Activated B cell treated with CpG ODN at 0.5 μM for 24 hours (primary cell): ENCODE measurements at places on chromosomes 12 and 14.

DNA sequence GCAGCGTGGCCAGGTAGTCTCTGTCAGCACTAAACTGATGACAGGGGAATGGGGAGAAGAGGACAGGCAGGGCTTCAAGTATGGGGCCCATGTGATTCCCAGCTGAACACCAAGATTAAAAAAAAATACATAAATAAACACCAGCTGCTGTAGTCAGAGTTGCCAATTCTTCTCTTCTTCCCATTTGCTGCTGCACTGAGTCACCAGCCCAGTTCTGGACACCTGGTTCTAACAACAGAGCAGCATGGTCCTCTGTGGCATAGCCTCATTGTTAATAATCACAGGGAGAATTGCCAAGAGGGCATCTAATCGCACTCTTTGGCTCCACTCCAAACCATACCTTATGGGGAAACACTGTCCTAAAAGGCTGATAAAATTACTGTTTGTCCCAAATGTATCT, 15.1 kb downstream of the PPM1H start:
- DNase-seq: no peak
- no peak overlapping the region for H3K27ac ChIP-seq
- H3K27me3 ChIP-seq: peaks cover 3% of the 10 kb centered on the region
- no peaks in the 10 kb centered on the region for H3K4me1 ChIP-seq

DNA sequence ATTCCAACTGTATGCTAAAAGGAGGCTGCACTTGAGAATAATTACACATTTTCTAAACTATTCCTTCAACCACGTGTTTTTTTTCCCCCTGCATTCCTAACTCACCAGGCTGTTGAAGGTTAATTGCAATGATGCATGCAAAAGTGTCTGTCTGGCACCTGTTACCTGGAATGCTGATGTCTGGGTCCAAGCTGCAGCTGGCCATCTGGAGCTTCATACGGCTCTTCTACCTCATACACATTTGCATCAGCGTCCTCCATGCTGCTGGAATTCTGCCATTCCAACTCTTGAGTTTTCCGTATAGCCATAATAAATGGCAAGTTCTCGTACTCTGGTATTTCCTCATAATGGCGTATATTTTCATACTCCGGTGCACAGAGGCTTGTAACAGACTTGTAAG, 8.6 kb downstream of the FGD6 start:
- no peaks in the 10 kb centered on the region for H3K27me3 ChIP-seq
- peaks cover 16% of the 10 kb centered on the region for H3K4me1 ChIP-seq
- no peak overlapping the region for H3K4me3 ChIP-seq
- H3K36me3 ChIP-seq: no peaks in the 10 kb centered on the region
- no peak overlapping the region for H3K27ac ChIP-seq

- H3K27me3 ChIP-seq: no peaks in the 10 kb centered on the region
- no peaks in the 10 kb centered on the region for H3K4me1 ChIP-seq
- no peaks in the 10 kb centered on the region for H3K36me3 ChIP-seq
- H3K4me3 ChIP-seq: no peak overlapping the region
- DNase-seq: no peak
These were observed 15.2 kb upstream of the CLIP1 start for GRCh38 chr12:122437656-122438121.

GRCh38 chr12:132551641-132552031, 58.7 kb downstream of the LRCOL1 start:
- H3K36me3 ChIP-seq: peaks cover 12% of the 10 kb centered on the region
- no peak overlapping the region for H3K27ac ChIP-seq
- H3K27me3 ChIP-seq: no peaks in the 10 kb centered on the region
- H3K4me1 ChIP-seq: no peaks in the 10 kb centered on the region
- DNase-seq: no peak

GRCh38 chr14:96442355-96442754, 50.4 kb downstream of the AK7 start:
- no peak for DNase-seq
- H3K4me3 ChIP-seq: no peak overlapping the region
- H3K27me3 ChIP-seq: peaks cover 2% of the 10 kb centered on the region
- H3K4me1 ChIP-seq: no peaks in the 10 kb centered on the region
- no peak overlapping the region for H3K27ac ChIP-seq

DNA sequence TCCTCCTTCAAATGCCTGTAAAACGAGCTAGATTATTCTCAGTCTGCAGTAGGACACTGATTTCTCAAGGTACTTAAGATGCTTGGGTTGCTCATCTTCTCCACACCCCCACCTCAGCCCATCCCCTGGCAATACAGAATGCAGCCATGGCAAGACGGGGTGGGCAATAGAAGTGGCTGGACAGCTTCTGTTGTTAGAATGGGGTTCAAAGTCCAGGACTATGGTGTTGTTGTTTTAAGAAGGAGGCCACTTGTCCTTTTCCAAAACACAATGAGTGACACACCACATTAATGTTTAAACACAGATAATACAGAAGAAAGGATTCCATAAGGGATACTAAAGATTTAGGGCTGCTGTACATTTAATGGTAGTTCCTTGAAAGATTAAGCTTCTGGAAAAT, 188.9 kb upstream of the BCL2L14 start:
- no peak overlapping the region for H3K27ac ChIP-seq
- peaks cover 25% of the 10 kb centered on the region for H3K4me1 ChIP-seq
- H3K36me3 ChIP-seq: peaks cover 85% of the 10 kb centered on the region
- no peak for DNase-seq

DNA sequence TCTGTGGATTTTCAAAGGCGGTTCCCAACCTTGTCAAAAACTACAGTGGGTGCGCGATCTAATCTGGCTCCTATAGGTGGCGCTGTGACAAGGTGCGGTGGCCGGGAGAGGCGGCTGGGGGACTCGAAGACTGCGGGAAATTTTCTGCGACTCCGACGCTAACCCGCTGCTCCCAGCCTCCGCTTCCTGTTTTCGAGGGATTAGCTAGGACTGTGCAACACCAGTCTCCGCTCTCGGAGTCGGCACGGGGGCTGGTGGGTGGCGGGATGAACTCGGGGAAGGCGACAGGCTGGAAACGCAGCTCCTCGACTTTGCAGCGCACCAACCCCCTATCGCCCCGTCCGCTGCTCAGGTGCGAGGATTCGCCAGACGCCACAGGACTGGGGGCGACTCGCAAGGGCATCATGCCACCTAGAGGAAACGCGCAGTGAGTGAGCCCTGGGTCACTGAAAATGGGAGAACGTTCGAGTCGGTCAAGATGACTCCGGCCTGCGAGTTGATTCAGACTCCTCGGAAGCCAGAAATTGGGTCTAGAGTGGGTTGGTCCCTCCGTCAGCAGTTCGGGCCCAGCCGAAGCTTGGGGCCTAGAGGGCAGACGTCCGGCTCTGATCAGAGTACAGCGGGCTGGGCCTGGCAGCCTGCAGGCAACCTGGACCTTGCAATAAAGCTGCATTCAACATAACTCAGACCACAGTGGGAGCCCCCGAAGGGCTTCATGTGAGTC, 5.5 kb upstream of the PAX9 start:
- H3K27ac ChIP-seq: no peak overlapping the region
- H3K4me3 ChIP-seq: no peak overlapping the region
- H3K36me3 ChIP-seq: no peaks in the 10 kb centered on the region
- no peak for DNase-seq

GRCh38 chr14:59576332-59577294, at the start of gene CCDC175:
CCDC175 (minus strand) TSS chr14:59576812; CDS start chr14:59576775, 37 bp downstream.
- peaks cover 8% of the 10 kb centered on the region for H3K4me1 ChIP-seq
- H3K27ac ChIP-seq: no peak within 1 kb of the TSS
- peak; percentile 68 for DNase-seq
- peak within 1 kb of the TSS; percentile 70 for H3K4me3 ChIP-seq
- peaks cover 11% of the 10 kb centered on the region for H3K27me3 ChIP-seq
- no peaks in the 10 kb centered on the region for H3K36me3 ChIP-seq

GRCh38 chr12:115491511-115492250, 785.8 kb downstream of the MED13L start:
- H3K27ac ChIP-seq: no peak overlapping the region
- H3K4me3 ChIP-seq: no peak overlapping the region
- no peak for DNase-seq
- no peaks in the 10 kb centered on the region for H3K36me3 ChIP-seq
- no peaks in the 10 kb centered on the region for H3K4me1 ChIP-seq

- no peaks in the 10 kb centered on the region for H3K4me1 ChIP-seq
- H3K27me3 ChIP-seq: peaks cover 4% of the 10 kb centered on the region
- no peak for DNase-seq
These were observed 61.2 kb upstream of the OTOGL start for GRCh38 chr12:80038062-80038560.

- no peaks in the 10 kb centered on the region for H3K36me3 ChIP-seq
- no peak overlapping the region for H3K4me3 ChIP-seq
- peaks cover 31% of the 10 kb centered on the region for H3K4me1 ChIP-seq
- peak overlapping the region; percentile 1 for H3K27ac ChIP-seq
These were observed 261.8 kb downstream of the ATP23 start for GRCh38 chr12:58202933-58203718.

- no peak overlapping the region for H3K27ac ChIP-seq
- H3K36me3 ChIP-seq: peaks cover 83% of the 10 kb centered on the region
- H3K27me3 ChIP-seq: no peaks in the 10 kb centered on the region
- no peaks in the 10 kb centered on the region for H3K4me1 ChIP-seq
These were observed 234.2 kb upstream of the RGS6 start for GRCh38 chr14:71698027-71698426.

DNA sequence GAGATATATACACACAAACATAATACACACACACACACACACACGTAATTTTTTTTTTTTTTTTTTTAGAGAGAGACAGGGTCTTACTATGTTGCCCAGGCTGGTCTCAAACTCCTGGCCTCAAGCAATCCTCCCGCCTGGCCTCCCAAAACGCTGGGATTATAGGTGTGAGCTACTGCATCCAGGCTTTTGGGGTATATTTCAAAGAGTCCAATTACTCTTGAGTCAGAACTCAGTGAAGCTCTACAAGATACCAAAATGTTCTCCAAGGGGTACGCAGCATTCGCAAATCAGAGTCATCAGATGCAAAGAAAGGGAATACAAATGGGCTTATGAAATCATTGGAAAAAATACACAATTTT, 54.0 kb downstream of the PHLDA1 start:
- H3K36me3 ChIP-seq: no peaks in the 10 kb centered on the region
- peaks cover 35% of the 10 kb centered on the region for H3K4me1 ChIP-seq
- peak overlapping the region; percentile 11 for H3K4me3 ChIP-seq
- DNase-seq: no peak
- H3K27ac ChIP-seq: peak overlapping the region; percentile 65

GRCh38 chr12:131021154-131021541, 67.4 kb downstream of the ADGRD1 start:
- no peaks in the 10 kb centered on the region for H3K27me3 ChIP-seq
- H3K36me3 ChIP-seq: no peaks in the 10 kb centered on the region
- H3K27ac ChIP-seq: no peak overlapping the region
- H3K4me1 ChIP-seq: no peaks in the 10 kb centered on the region
- DNase-seq: no peak
